ENCODE measurements at places on chromosomes 4 and X.

DNA sequence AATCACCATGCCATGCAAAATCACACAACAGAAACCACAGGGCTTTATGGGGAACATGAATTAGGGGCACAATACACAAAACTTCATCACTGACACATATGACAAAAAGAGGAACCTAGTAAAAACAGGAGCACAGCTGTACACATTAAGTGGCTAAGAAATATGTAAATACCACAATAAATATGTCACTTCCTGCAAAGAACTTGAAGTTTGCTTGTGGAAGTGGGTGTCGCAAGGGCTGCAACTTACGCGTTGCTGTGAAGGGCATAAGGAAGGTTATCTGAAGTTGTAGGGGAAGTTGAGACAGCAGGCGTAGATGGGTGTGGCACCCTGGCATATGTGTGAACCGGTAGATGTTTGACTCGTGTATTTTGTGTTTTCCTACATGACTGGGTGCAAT is 42.4 kb downstream of the CLCN4 start:
- no peak for DNase-seq

DNA sequence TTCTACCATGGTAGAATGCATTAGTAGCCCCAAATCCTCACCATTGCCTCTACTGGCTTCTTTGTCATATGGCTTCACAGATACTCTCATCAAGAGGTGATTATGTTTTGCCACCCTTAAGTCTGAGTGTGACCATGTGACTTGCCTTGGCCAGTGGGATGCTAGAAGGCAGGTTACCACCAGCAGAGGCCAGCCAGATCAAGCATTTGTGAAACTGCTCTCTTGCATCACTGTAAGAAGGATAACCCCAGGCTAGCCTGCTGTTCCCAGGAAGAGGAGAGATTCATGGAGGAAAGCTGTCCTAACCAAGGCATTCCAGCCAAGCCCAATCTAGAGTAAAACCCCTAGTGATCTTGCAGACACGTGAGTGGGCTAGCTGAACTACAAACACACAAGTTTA is 46.8 kb downstream of the USP46 start:
- no peak for DNase-seq

- DNase-seq: peak; percentile 63
Observed at GRCh38 chr4:128606173-128606572, 203.3 kb upstream of the JADE1 start.

- DNase-seq: peak; percentile 46
Observed at GRCh38 chr4:40662962-40663604, 33.4 kb upstream of the RBM47 start.

GRCh38 chrX:25737540-25737939 is 400.6 kb upstream of the MAGEB18 start:
- no peak for DNase-seq

- DNase-seq: peak; percentile 82
Observed at GRCh38 chrX:110341189-110342035, 17.2 kb upstream of the RTL9 start.

GRCh38 chrX:2767631-2768455 is 16.0 kb downstream of the XG start:
- no peak for DNase-seq

DNA sequence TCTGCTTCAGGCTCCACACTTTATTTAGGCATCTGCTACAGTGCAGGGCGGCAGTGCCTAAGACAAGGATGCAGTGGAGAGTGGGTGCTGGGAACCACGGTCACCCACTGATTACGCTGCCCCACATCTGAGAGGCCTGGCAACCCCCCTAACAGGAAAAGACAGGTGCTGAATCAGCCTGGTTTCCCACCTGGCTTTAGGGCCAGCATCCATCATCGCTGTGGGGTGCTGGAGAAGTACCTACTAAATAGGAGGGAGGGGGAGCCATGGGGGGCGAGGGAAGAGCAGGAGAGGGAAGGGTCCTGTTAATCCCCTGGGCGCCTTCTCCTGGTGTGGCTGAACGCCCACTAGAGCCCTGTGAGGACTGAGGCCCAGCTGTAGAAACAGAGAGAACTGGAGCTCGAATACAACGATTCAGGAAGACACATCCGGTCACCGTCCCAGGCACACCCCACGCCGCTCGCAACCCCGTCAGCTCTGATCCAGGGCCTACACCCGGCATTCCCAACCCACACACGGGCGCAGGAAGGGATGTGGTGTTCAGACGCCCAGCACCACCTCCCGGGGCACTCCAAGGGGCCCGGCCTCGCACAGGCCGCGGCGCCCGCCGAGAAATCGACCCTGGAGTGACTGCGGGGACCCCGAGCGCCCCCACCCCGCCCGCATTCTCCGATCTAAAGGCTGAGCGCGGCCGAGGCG is 554 bp downstream of the DCTD start:
- DNase-seq: no peak

GRCh38 chr4:79044141-79044659 is 105.0 kb upstream of the PAQR3 start:
- no peak for DNase-seq

GRCh38 chr4:56731857-56732256 is 50.8 kb upstream of the HOPX start:
- DNase-seq: no peak

- no peak for DNase-seq
Observed at GRCh38 chr4:153480704-153481103, 14.5 kb downstream of the TMEM131L start.

GRCh38 chrX:119017077-119017476 is 42.7 kb downstream of the LONRF3 start:
- no peak for DNase-seq

DNA sequence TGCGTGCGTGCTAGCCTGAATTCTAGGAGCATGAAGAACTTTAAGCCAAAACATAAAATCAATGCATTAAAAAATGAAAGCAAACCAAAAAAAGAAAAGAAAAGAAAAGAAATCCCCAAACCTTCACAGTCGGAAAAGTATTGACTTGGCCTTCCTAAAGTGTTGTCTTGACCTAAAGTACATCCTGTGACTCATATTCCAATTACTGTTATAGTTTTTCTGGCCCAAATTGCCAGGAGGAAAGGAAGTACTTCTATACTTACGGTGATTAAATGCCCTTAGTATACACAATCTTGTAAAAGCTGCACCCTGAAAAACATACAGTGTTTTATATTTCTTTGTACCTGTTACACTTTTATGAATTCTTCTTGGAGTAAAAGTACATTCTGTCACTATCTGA is 512.8 kb downstream of the ANKRD50 start:
- DNase-seq: peak; percentile 39

DNA sequence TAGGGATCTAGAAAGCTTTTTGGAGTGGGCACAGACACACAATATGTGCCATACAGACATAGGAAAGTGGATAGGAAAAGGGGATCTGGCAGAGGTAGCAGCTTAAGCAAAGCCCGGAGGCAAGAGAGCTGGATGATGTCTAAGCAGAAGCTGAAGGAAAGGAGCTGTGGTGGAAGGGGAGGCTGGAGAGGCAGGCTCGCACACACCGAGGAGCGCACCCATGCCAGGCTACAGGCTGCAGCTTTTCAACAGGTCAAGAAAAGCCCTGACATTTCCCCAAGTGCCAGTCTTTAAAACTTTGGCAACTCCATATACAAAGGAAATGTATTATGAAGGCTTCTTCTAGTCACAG is 67.4 kb downstream of the SOWAHB start:
- DNase-seq: no peak

- DNase-seq: no peak
Observed at GRCh38 chr4:86586626-86587380, 7.3 kb upstream of the PTPN13 start.

DNA sequence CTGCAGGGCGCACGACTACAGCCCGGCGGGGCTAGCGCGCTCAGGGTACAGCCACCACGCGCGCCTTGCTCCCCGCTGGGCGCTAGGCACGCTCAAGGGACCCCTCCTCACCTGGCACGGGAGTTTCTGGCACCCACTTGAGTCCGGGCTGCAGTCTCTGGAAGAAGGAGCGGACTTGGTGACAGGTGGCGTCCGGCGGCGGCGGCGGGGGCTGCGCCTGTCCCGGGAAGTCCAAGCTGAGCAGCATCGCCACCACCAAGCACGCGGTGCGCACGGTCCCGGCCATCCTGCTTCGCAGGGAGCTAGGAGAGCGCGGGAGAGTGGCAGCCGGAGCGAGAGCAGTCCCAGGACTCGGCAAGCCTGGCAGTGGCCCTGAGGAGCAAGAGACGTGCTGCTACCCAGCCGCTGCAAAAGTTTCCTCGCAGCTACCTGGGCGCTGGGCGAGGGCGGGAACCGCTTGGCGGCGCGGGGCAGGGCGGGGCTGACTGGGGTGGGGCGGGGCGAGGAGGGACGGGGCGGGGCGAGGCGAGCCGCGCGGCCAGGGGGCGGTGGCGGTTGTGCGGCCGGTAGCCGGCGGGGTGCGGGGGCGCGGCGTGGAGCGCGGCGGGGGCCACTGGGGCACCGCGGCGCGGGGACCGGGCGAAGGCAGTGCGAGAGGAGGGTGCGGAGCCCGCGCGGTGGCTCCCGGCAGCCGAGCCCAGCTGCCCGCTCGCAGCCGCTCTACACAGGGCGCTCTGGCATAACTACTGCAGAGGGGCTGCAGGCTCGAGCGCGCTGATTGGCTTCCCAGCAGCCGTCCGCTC is at the start of gene GPC3:
TSS of gene GPC3 (minus strand) at position 431 of the 803 bp plus-strand sequence.
- no peak for DNase-seq

DNA sequence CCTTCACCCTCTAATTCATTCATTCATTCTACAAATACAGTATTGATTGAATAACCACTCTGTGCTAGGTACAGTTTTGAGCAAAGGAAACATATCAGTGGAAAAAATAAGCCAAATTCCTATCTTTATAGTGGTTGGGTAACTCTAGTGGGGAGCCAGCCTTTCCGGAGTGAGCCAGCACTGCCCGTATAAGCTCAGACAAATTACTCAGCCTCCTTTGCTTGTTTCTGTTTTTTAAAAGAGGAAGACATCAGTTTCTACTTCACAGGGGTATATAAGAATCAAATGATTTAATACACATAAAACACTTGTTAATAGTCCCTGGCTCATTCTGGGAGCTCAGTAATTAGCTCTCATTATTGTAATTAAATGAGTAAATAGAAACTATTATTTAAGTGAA is 238.2 kb upstream of the MAD2L1 start:
- no peak for DNase-seq

DNA sequence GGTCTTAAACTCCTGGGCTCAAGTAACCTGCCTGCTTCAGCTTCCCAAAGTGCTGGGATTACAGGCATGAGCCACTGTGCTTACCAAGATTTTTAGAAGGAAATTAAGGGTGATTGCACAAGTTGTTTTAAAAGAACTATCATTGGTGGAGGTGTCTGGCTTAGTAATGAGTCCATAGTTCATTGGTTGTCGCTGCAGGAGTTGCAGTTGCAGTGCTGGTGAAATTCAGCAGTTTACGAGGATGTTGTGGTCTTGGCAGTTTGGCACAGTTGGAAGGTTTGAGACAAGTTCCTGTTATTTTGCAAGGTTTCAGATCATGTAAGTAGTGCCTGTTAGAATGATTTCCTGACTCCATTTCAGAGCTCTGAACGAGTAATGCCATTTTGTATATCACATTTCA is 48.1 kb downstream of the RAB40AL start:
- DNase-seq: no peak

GRCh38 chr4:101020956-101021355 is 326.4 kb downstream of the PPP3CA start:
- DNase-seq: peak; percentile 40

DNA sequence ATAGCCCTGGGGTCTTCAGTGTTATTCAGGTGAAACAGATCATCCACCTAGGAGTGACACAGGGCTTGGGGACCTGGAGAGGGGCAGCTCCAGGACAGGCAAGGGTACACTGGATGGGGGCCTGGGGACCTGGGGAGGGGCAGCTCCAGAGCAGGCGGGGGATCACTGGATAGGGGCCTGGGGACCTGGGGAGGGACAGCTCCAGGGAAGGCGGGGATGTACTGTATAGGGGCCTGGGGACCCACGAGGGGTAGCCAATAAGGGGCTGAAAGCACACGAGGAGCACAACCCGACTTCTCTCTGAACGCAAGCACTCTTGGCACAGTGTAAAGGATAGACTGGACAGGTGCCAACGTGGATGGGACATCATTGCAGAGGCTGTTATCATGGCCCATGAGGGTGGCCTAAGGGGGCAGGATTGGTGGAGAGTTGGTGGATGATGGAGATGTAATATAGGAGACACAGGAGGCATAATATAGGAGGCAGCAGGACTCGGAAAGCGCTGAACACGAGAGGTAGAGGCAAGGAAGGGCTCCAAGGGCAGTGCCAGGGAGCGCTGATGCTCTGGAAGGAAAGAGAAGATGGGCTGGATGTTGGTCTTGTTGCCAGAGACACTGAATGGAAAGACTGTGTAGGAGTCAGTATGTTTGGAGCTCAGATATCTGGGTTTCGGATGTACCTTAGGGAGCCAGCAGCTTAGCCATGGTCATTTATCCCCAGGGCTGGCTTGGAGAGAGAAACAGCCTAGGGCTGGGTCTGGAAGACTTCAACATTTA is 37.9 kb upstream of the FGFBP2 start:
- DNase-seq: no peak

- no peak for DNase-seq
Observed at GRCh38 chrX:97846718-97847237, 963.1 kb downstream of the RPA4 start.

- DNase-seq: no peak
Observed at GRCh38 chr4:180640193-180640592, 1603.0 kb upstream of the TENM3 start.

DNA sequence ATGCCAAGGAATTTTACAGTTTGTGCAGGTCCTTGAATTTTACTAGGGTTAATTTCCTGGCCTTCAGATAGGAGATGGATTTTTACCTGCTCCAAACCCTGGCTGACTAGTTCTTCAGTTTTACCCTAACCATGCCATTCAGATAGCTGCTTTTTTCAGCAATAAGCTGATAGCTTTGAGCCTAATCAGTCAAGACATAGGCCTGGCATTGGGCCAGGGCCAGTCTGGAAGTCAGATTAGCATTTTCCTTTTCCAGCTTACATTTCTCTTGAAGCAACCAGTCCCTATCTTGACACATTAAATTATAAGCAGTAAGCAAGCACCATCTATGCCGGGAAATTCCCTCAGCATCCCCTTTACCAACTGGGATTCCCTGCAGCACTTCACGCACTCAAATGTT is 177.1 kb downstream of the ADGRA3 start:
- DNase-seq: no peak

- DNase-seq: no peak
Observed at GRCh38 chrX:46642145-46642544, 68.6 kb downstream of the CHST7 start.

- peak; percentile 55 for DNase-seq
Observed at GRCh38 chrX:130726661-130727060, 176.3 kb downstream of the ENOX2 start.

- DNase-seq: no peak
Observed at GRCh38 chrX:7154041-7154597, 6.2 kb upstream of the PUDP start.

GRCh38 chr4:30103455-30103854 is 616.7 kb upstream of the PCDH7 start:
- no peak for DNase-seq

All from skeletal muscle cell (primary cell).